ENCODE measurements at places on chromosomes 16 and 17. TPM values are rescaled to one million over a fixed set of nuclear protein-coding genes. Genes with fewer than 3 reads are reported as not detected.

DNA sequence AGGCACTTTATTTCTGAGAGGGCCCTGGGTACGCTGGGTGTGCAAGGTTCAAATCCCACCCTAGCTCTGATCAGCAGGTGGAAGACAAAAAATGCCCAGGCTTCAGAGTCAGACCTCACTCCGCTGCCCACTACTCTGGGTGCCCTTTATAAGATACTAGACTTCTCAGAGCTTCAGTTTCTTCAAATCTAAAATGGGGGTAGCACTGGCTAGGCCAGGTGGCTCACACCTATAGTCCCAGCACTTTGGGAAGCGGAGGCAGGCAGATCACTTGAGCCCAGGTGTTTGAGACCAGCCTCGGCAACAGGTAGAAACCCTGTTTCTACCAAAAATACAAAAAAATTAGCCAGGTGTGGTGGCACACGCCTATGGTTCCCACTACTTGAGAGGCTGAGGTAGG is 1.7 kb downstream of the USB1 start:
- DNase-seq: no peak

GRCh38 chr16:67489401-67490083 is 6.2 kb upstream of the AGRP start:
- DNase-seq: no peak

GRCh38 chr16:12412890-12413289 is 390.8 kb downstream of the CPPED1 start:
- DNase-seq: no peak

DNA sequence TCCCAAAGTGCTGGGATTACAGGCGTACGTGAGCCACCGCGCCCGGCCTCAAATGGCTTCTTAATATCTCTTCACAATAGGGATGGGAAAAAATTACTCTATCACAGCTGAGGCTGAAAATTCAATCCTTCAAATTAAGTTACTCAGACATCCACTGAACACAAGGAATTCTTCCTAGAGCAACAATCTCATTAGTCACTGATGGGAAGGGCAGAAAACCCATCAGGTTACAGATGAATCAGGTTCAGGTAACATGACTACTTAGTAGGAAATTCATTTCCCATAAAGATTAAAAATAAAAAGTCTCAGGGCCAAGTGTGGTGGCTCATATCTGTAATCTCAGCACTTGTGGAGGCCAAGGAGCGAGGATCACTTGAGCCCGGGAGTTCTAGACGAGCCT is 42.5 kb upstream of the ABR start:
- DNase-seq: no peak

DNA sequence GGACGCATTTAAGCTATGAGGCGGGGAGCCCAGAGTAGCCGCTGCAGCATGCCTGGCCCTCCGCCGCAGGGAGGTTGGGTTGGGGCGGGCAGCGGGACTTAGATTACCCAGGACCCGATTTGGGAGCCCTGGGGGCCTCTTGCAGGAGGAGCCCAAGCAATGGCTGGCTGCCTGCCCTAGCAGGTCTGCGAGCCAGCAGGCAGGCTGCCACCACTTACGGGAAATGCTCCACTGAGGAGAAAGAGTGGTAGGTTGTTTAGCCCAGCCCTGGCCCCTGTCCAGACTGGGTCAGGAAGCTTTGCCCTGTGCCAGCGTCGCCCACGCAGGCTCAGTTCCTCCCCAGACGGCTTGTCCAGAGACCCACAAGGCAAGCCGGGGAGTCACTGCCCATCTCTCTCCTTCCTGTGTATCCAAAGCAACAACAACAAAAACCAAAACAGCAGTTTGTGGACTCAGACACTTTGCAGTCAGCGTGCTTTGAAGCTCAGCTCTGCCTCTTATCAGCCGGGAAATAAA is 10.3 kb upstream of the TVP23A start:
- no peak for DNase-seq

- DNase-seq: no peak
Observed at GRCh38 chr17:44353672-44354331, 8.7 kb downstream of the GRN start.

GRCh38 chr16:84207251-84207650 is 16.3 kb downstream of the ADAD2 start:
- DNase-seq: no peak

DNA sequence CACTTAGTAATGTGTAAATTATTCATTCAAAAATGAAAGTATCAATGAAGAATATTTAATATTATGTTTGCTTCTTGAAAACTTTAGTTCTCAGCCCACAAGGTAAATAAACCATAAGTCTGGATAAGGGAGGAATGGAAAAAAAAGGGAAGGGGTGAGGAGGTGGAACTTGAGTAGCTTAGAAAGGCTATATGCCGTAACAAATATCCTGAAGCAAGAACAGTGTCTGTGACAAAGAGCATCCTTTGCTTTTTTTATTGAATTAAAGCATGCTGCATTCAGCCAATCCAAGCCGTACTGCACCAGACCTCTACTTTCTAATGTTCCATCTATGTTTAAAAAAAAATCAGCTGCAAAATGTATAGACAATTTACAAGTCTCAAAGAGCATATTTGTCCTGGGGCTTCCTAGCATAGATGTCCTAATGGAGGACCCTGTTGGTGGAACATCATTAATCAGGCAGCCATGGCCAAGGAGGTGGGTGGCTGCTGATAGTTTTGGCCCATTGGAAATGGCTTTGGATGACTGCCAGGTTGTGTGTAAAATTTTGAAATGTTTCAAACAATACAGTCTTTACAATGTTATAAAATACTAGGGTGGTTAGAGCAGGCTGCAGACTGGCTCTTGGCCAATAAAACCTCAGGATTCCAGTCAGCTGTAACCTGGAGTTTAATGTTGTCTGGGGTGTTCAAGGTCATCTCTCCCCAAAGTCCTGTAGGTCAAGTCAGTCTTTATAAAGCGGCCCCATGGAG is 895.8 kb upstream of the SOX9 start:
- no peak for DNase-seq

The GGT6 gene
- not detected for total RNA-seq

The AURKB gene
- total RNA-seq: 1.3 TPM

The TOB1 gene
- 131 TPM for total RNA-seq

The RAB37 gene
- 23.6 TPM for total RNA-seq

The IGSF6 gene
- 2.3 TPM for total RNA-seq
